ENCODE measurements at places on chromosomes 3 and 15. TPM values are rescaled to one million over a fixed set of nuclear protein-coding genes. Genes with fewer than 3 reads are reported as not detected.

GRCh38 chr3:176971613-176972174 is 225.6 kb downstream of the TBL1XR1 start:
- DNase-seq = no peak

- no peak for DNase-seq
Observed at GRCh38 chr15:97815835-97816234, 144.7 kb upstream of the ARRDC4 start.

DNA sequence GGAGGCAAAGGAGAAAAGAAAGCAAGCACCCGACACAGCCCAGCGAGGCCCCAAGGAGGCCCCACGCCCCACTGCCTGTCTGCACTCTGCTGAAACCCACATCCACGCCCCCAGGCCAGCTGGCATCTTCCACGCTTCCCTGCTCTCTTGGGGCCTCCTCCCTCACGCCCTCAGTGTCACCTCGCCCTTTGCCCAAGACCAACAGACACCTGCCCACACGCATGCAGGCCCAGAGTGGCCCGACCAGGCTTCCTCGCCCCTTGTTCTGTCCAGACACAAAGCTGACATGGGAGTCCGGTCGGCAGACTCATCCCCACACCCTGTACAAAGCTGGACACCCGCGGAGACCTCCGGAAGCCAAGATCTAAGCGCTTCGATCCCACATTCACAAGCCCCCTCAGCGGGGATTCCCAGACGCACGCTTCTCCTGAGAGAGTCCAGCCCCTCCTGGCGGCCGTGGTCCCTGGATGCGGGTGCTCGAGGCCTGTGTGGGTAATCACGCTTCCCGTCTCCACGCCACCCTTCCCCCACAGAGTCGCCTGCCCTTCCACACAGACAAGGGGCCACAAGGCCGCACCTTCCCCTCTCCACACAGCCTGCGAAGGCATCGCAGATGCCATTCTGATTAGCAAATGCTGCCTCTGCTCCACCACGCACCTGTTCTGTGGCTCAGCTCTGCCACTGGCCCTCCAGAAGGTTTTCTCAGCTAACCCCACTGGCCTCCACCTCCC is 176.6 kb downstream of the XXYLT1 start:
- DNase-seq = no peak

Gene C3orf20
- 0.17 TPM for total RNA-seq

DNA sequence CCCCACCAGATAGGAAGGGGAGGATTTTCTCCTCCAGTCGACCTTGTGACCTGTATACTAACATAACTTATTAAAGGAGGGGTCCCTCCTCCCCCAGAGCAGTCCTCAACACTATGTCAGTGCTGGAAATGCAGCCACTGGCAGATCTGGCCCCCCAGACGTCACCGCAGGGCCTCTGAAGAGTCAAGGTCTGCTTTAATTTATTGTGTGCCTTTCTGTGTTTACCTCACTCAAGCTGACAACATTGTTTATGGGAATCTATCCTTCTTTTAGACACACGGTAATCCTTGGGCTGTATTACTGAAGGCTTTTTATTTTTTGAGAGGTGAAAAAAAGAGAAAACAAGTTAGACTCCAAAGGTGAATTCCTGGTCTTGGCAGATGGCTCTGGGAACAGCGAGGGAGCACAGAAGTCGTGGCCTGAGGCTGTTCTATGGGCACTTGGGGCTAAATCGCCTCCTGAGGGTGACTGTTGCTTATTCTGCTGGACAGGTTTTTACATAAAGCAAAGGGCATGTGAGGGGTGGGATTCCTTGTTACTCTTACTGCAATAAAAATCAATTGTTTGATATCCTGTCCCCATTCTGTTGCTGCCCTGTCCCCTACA is 13.5 kb upstream of the NR2C2 start:
- DNase-seq = no peak

DNA sequence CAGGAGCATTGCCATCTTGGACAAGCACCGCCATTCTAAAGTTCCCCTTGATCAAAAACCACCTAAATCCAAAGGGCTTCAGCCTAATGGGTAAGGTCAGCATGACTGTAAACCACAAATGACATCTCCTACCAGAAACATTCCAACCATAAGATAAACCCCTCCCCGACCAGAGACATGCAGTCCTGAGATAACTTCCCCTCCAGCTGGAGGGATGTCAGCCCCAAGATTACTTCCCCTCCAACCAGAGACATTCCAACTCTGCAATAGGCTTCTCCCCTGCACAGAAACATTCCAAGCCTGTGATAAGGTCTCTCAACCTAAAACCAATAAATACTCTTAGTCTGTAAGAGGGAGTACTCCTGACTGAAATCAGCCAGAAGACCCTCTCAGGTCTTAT is 62.7 kb upstream of the DNAJC19 start:
- no peak for DNase-seq

GRCh38 chr3:126184465-126185000 is 4.1 kb upstream of the ALDH1L1 start:
- no peak for DNase-seq

GRCh38 chr15:79505956-79506355 is 73.8 kb downstream of the MINAR1 start:
- no peak for DNase-seq

Gene TGM4
- total RNA-seq = 0.91 TPM

- DNase-seq = no peak
Observed at GRCh38 chr15:89122505-89123180, 34.4 kb downstream of the ABHD2 start.

DNA sequence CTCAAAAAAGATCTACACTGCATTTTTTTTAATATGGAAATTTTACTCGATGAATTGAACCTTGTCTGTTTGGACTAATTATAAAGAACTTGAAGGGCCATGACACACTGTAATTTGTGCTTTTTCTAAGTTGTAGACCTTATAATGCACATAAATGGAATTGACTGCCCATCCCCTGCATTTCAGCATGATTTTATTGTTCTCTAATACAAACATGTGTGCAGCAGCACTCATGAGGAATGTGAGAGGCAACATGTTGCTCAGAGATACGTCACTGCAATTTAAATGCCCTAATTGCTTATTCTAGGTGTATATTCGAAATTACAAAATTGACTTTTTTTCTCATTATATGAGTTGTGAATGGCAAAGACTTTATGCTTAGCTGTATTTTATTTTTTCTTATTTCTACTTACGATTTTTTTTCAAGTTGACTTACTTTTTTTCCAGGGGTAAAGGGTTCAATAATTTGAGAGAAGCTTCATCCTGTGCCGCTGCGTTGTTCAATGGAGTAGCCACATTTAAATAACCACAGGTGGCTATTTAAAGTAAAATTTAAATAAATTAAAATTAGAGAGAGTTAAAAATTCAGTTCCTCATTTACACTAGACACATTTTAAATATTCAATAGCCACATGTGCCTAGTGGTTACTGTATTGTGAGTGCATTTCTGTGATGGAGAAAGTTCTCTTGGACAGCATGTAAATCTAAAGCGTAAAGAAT is 1346.4 kb downstream of the ROBO1 start:
- DNase-seq = no peak

DNA sequence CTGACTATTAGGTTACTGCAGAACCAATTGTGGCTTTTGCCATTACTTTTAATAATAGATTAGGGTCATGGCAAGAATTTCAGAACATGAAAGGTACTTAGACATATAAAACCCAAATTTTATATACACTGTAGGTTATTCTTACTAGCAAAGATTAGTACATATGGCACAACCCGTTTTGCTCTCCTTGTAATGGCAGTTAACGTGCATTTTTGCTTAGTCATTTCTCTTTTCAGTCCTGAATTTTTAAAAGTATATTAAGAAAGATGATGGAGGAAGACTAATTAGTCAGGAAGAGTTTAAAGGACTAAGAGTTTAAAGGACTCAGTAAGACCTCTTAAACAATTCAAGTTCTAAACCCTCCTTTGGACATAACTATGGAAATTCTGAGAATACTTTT is 114.0 kb downstream of the PEAK1 start:
- DNase-seq = no peak

GRCh38 chr15:62853114-62853840 is 189.3 kb upstream of the TPM1 start:
- peak; percentile 54 for DNase-seq

Gene C2CD4A
- total RNA-seq = not detected

Gene ATP13A5
- total RNA-seq = 0.17 TPM

Gene PHLDB2
- total RNA-seq = 153 TPM

DNA sequence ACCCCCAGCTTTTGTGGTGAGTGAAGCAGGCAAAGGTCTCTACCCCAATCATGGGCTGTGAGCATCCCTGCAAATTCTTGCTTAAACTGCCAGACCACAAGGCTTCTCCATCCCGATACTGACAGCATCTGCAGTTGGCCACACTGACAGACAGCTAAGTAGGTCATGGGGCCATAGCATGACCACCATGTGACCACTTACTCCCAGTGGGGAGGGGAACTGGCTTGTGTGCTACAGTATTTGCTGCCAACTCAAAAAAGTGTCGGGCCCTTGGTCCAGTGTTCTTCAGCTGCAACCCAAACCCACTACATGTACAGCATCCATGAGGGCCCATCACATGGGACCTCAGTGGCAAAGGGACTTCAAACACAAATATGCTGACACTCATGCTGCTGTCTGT is 103.4 kb downstream of the SEC22A start:
- no peak for DNase-seq

DNA sequence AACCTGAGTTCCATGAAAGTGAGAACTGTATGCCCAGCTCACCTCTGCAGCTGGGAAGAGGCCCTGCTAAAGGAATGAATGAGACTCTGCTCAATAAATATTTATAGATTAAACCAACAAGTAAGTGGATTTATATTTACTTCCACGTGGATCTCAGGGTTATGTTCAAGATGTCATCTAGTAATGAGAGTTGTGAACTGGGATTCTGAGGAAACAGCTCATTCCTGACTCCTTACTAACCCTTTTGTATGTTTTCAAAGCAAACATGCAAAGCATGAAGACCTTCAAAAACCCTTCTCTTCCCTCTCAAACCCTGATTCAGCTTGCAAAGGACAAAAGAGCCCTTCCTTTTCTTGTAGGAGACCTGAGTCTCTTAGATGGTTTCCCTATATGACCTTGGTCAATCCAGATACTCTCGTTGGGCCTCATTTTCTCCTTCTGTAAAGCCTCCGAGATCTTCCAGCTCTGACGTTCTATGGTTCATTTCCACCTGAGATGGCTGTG is 53.4 kb downstream of the LSM3 start:
- DNase-seq = no peak

Gene CYFIP1
- 128 TPM for total RNA-seq

- DNase-seq = no peak
Observed at GRCh38 chr15:60460931-60461330, 18.0 kb downstream of the ICE2 start.

- no peak for DNase-seq
Observed at GRCh38 chr3:134606033-134607025, 44.5 kb downstream of the KY start.

DNA sequence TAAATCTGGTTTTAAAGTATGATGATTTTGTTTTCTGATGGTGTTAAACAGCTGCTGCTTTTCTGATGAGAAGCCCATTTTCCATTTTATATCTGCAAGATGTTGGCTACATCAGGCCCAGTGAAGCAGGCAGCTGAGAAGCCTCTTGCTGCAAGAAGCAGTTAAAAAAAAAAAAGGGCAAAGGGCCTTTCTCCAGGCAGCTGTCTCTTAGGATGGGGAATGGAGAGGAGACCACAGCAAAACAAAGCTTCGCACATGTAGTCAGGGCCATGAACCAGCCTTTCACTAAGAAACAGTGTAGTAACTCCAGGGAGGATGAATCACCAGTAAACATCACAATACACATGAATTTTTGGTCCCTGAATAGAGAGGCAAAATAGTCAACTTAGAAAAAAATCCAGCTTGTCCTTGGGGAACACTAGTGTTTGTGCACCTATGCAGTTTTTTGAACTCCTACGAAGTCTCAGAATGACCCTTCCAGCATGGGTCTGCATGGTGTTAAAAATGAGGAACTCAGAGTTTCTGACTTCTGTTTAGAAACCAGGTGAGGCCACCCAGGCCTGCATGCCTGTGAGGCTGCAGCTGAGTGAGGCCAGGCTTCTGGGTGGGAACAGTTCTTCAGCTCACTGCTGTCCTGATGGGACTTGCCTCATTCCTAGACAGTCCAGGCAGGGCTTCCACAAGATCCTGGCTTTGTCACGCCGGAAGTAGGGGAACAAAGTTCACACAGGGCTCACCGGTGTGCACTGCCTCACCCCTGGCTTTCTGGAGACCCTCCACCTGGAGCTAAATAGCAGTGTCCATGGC is 518.7 kb downstream of the MCTP2 start:
- DNase-seq = peak; percentile 5

GRCh38 chr15:40685376-40685775 is 9.6 kb upstream of the RAD51 start:
- DNase-seq = no peak

Gene CCR9
- total RNA-seq = not detected

DNA sequence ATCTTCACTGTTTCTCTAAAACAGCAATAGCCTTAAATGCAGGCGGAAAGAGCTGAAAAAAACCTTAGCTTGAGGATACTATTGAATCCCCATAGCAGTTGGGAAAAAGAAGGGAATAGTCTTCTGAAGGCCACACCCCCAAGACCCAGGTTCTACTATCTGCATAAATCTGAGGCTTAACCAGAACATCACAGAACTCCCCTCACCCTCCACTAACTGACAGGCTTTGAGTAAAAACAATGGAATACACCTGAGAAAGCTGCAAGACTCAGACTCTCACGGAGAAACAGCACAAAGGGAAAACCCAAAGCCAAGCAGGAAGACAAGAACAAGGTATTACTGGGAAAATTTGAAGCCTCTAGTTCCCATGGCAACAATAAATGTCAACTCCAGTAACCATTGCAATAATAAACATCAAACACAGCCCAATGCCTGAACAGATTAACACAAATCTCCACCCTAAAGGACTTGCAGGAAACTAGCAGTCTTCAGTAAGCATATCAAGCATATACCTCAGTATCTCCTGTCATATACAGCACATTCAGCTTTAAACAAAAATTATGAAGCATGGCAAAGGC is 56.4 kb downstream of the TMCC1 start:
- peak; percentile 41 for DNase-seq

Gene KPNA1
- 95.3 TPM for total RNA-seq

GRCh38 chr15:55422089-55422488 is 13.8 kb downstream of the PIERCE2 start:
- no peak for DNase-seq
